Common myeloid progenitor, CD34-positive (primary cell): ENCODE measurements at places on chromosomes 2 and 18.

DNA sequence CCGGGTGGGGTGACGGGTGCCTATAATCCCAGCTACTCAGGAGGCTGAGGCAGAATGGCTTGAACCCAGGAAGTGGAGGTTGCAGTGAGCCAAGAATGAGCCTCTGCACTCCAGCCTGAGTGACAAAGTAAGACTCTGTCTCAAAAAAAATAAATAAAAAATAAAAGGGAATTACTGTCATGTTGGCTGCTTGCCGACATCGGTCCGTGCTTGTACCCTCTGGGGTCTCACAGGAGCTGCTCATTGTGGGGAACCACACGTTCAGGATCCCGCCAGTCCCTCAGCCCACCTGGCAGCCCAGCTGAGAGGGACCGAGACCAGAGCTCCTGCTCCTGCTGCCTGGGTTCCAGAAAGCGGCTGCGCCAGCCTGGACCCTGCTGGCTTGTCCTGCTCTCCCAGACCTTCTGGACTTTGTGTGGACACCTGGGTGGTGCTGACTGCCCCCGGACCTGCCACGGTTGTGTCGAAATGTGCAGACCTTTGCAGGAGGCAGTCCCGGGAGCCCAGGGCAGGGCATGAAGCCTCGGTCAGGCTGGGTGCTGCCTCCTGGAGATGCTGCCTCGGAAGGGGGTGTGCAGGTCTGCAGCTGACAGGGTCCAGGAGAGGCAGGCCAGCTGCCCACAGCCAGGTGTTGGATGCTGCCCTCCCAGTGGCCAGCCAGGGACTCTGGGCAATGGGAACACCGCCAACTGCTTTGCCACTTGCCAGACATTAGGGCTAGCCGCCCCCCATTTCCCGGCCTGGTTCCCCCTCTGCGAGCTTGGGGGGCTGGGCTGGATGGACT is 16.4 kb downstream of the KLF11 start:
- no peaks in the 10 kb centered on the region for H3K36me3 ChIP-seq
- peaks cover 5% of the 10 kb centered on the region for H3K4me1 ChIP-seq
- no peak overlapping the region for H3K27ac ChIP-seq

GRCh38 chr2:38751596-38752410 is 642 bp upstream of the SRSF7 start:
- H3K36me3 ChIP-seq, result peaks cover 34% of the 10 kb centered on the region
- H3K4me1 ChIP-seq, result peaks cover 42% of the 10 kb centered on the region
- no peaks in the 10 kb centered on the region for H3K27me3 ChIP-seq
- DNase-seq, result no peak

DNA sequence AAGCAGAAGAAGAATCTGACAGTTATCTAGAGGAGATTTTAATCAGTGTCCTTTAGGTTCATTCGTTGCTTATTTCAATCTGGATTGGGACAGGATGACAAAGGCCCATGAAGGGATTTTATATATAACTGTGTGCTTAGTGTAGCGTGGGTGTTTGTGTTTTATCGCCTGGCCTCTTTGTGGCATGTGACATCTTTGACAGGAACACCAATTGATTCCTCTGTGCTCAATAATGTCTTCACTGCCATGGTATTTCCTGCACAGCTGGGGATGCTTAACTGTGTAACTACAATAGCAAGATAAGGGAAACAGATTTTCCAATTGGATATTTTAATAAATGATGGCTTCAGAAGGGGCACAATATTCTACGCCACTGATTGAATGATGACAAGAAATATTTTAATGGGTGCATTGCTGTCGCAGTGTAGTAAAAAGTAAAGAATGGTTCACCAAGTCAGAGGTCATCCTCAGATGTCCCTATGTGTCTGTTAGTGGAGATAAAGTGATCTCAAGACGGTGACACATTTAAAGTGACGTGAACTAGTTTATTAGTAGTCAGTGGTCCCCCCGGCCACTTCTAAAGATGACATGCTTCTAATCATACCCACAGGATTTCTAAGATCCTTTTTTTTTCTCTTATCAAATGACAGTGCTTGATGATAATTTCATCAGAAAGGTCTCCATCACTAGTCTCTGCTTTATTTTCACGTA is 160.4 kb downstream of the AGAP1 start:
- H3K36me3 ChIP-seq, result no peaks in the 10 kb centered on the region
- H3K4me3 ChIP-seq, result no peak overlapping the region
- DNase-seq, result no peak
- H3K4me1 ChIP-seq, result no peaks in the 10 kb centered on the region

DNA sequence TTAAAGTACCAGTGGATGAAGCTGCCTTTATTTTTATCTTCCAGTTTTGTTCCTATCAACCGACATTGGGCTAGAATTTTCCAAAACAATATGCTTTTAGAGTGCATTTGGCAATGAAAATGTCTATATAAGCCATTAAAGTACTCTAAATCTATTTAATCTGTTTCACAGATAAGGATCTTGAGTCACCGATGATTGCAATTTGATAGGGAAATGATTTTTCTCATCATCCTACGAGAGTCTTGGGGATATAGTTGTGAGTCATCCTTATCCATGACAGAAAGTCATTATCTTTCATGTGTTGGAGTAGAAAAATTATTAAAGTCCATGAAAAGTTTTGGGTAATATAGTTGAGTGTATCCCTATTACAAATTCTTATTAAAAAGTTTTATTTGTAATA is 26.1 kb downstream of the SLC39A10 start:
- peaks cover 5% of the 10 kb centered on the region for H3K4me1 ChIP-seq
- H3K4me3 ChIP-seq, result no peak overlapping the region
- H3K27me3 ChIP-seq, result no peaks in the 10 kb centered on the region
- H3K36me3 ChIP-seq, result peaks cover 29% of the 10 kb centered on the region

GRCh38 chr2:96918754-96919550 is 49.1 kb upstream of the SEMA4C start:
- H3K36me3 ChIP-seq, result no peaks in the 10 kb centered on the region
- H3K27ac ChIP-seq, result peak overlapping the region; percentile 80
- H3K27me3 ChIP-seq, result no peaks in the 10 kb centered on the region
- H3K4me1 ChIP-seq, result peaks cover 8% of the 10 kb centered on the region

- no peaks in the 10 kb centered on the region for H3K4me1 ChIP-seq
- H3K27me3 ChIP-seq, result no peaks in the 10 kb centered on the region
- H3K27ac ChIP-seq, result no peak overlapping the region
- no peaks in the 10 kb centered on the region for H3K36me3 ChIP-seq
- no peak overlapping the region for H3K4me3 ChIP-seq
Measured at GRCh38 chr2:48736251-48736650, 19.3 kb downstream of the LHCGR start.

- H3K4me3 ChIP-seq, result no peak overlapping the region
- DNase-seq, result no peak
- H3K36me3 ChIP-seq, result no peaks in the 10 kb centered on the region
Measured at GRCh38 chr2:196075196-196075595, 6.6 kb upstream of the DNAH7 start.

- no peaks in the 10 kb centered on the region for H3K36me3 ChIP-seq
- no peak overlapping the region for H3K4me3 ChIP-seq
- no peaks in the 10 kb centered on the region for H3K27me3 ChIP-seq
- no peak overlapping the region for H3K27ac ChIP-seq
- DNase-seq, result no peak
- no peaks in the 10 kb centered on the region for H3K4me1 ChIP-seq
Measured at GRCh38 chr2:120919771-120920453, 184.2 kb downstream of the GLI2 start.

DNA sequence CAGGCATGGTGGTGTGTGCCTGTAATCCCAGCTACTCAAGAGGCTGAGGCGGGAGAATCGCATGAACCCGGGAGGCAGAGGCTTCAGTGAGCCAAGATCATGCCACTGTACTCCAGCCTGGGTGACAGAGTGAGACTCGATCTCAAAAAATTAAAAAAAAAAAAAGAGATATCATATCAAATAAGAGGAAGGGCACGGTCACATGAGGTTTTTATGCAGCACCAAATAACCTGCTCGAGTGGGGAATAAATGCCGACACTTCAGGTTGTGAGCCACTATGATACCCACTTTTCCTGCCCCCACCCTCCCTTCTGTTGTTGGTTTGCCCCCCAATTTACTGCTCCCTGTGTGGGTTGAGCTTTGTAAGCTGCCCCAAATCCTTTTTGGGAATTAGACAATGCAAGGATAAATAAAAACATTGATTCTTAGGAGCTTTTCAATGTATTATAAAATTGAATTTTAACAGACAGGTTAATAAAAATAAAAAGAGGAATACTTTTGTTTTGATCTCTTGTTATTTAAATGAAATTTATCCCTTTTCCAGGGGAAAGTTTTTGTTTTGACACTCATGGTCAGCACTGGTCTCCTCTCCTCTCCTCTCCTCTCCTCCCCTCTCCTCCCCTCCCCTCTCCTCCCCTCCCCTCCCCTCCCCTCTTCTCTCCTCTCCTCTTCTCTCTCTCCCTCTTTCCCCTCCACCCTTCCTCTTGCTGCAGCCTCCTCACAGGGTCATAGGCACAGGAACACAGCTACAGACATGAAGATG is 29.2 kb downstream of the CD8B start:
- no peaks in the 10 kb centered on the region for H3K36me3 ChIP-seq
- no peak overlapping the region for H3K27ac ChIP-seq
- DNase-seq, result no peak
- peaks cover 6% of the 10 kb centered on the region for H3K4me1 ChIP-seq
- H3K4me3 ChIP-seq, result no peak overlapping the region
- H3K27me3 ChIP-seq, result no peaks in the 10 kb centered on the region

DNA sequence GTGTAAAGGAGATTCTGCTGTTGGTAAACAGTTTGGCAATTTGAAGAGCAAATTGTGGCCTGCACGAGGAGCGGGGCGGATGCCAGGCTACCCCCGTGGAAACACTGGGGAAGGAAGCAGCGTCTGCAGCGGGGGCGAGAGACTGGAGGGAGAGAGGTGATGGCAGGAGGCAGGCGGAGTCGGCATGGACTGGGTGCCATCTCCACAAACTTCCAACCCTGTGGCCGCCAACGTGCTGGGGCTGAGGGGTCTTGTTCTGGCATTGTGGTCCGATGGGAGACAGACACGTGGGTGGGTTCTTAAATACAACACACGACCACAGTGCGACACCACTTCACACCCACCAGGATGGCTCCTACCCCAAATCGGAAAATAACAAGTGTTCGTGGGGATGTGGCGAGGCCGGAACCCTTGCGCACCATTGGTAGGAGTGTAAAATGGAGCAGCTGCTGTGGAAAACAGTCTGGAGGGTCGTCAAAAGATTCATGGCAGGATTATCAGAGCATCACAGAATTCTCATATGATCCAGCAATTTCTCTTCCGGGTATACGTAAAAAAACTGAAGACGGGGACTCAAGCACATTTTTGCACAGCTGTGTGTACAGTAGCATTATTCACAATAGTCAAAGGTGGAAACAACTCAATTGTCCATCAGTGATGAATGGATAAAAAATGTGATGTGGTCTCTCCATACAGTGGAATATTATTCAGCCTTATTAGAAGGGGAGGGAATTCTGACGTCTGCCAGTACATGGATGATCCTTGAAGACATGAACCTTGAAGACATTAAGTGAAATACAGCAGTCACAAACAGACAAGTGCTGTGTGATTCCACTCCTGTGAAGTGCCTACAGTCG is 82.4 kb upstream of the HPCAL1 start:
- no peaks in the 10 kb centered on the region for H3K4me1 ChIP-seq
- H3K27me3 ChIP-seq, result no peaks in the 10 kb centered on the region
- no peak for DNase-seq
- no peaks in the 10 kb centered on the region for H3K36me3 ChIP-seq
- no peak overlapping the region for H3K4me3 ChIP-seq

GRCh38 chr18:48832938-48833700 is 117.6 kb downstream of the SMAD7 start:
- H3K27me3 ChIP-seq, result no peaks in the 10 kb centered on the region
- H3K4me1 ChIP-seq, result peaks cover 54% of the 10 kb centered on the region
- H3K4me3 ChIP-seq, result peak overlapping the region; percentile 7
- H3K27ac ChIP-seq, result no peak overlapping the region
- DNase-seq, result peak; percentile 80
